ENCODE measurements at places on chromosomes 6 and 20. TPM values are rescaled to one million over a fixed set of nuclear protein-coding genes. Genes with fewer than 3 reads are reported as not detected.

The PTCRA gene
- not detected for total RNA-seq

The FUT9 gene
- total RNA-seq: not detected

The ZNF334 gene
- total RNA-seq: 0.22 TPM

The ISM1 gene
- not detected for total RNA-seq

The CYP39A1 gene
- 0.22 TPM for total RNA-seq

The KDM1B gene
- 8.2 TPM for total RNA-seq

The FAM83B gene
- total RNA-seq: not detected

The SCUBE3 gene
- 1.0 TPM for total RNA-seq

The MTFR2 gene
- 0.54 TPM for total RNA-seq

The SLC52A3 gene
- total RNA-seq: not detected
